ENCODE measurements at places on chromosomes 5 and 9.

GRCh38 chr5:79503794-79504495 lies 10.0 kb downstream of the HOMER1 start:
- no peak for DNase-seq

DNA sequence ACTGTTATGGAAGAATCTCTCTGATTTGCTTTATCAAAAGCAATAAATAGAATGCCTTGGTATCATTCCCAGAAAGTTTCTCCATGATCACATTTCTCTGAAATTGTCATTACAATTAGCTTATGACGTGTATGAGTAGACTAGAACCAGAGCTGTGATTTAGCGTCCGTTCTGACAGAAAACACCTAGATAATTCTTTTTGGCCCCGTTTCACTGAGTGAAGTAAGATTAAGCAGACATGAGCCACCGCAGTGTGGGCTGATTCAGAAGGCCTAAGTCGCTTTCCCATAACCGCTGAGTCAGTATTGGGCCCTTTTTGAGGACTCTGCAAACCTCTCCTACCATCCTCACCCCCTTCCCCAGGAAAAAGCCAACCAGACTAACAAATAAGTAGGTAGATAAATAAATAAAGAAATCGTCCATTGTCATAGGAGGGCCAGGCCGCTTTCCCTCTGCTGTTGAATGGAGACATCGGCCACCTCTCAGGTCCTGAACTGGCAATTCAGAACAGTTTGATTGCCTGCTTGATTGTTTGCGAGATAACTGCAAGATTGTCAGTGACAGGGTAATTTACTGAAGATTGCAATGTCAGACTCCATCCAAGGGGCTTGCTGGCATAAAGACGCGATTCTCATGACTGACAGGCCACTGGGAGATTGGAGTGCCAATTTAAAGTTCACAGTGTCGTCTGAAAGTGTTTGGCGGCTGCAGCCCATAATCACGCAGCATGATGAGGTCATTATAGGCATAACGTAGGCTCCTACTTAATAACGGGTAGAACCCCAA lies 105.0 kb upstream of the WWC1 start:
- no peak for DNase-seq

GRCh38 chr5:54018438-54018837 lies 291.9 kb downstream of the ARL15 start:
- no peak for DNase-seq

DNA sequence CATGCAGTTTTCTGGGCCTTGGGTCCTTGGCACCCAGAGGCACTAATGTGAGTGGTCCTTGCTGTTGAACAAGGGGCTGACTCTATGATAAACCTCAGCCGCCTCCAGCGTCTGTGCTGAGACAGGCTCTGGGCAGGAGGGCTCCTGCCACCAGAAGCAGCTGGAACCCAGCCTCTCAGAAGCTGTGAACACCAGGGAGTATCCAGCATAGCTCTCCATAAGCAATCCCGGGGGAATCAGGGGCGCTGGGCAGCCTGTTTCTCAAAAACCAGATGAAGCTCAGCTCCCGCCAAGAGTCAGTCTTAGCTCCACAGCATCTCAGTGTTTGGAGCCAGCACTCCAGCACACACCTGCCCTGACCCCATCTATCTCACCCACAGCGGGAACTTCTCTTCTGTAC lies 170.2 kb downstream of the HSPA4 start:
- no peak for DNase-seq

- no peak for DNase-seq
Measured at GRCh38 chr5:78591972-78592700, 56.4 kb downstream of the LHFPL2 start.

DNA sequence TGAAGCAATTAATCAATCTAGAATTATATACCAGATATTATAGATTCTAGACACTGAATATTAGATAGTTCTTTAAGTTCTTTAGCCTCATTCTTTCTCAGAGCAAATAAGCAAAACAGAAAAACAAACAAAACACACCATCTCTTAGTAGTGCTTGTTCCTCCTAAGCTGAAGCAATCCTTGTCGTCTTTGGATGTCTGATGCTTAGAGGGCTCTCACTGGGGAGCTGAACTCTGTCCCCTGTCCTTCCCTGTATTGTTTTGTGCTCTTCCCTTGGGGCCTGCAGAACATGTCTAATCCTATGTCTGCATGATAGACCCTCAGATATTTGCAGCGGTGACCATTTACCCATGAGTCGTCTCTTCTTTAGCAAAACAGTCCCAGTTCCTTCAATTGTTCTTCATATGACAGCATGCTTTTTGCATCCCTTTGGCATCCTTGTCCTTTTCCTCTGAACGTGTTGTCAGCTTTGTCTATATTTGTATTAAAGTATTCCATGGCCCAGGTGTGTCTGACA lies 114.3 kb downstream of the ARHGEF28 start:
- no peak for DNase-seq

GRCh38 chr9:124470726-124471125 lies 20.5 kb downstream of the ADGRD2 start:
- no peak for DNase-seq

DNA sequence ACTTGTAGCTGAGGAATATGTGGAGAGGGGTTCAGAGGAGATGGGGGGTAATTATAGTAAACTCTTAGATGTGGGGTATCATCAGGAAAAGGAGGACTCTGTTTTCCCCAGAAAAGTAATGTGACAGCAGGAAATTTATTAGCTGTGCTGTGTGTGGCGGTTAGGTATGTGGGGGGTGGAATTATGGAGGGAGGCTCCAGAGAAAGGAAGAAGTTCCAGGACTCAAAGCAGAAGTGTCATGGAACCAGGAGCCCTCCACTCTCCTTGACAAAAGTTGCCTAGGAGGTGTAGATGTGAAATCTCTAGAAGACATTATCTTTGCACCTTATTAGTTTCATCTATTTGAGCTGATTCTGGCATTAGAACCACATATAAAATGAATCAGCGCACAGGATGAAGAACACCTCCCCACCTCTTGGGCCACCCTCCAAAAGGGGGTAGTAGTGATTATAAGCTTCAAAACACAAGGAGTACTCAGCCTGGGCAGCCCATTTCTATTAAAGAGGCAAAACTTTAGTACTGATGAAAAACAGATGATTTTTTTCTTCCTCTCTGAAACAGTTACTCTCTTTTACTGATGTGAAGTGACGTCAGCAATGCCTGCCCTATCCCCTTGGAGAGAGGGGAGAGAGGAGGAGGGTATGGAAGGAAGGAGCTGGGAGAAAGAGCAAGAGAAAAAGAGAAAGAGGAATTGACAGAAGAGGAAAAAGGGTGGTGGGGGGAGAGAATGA lies 18.2 kb downstream of the NR2F1 start:
- no peak for DNase-seq

- no peak for DNase-seq
Measured at GRCh38 chr9:82695704-82696103, 367.2 kb downstream of the RASEF start.

DNA sequence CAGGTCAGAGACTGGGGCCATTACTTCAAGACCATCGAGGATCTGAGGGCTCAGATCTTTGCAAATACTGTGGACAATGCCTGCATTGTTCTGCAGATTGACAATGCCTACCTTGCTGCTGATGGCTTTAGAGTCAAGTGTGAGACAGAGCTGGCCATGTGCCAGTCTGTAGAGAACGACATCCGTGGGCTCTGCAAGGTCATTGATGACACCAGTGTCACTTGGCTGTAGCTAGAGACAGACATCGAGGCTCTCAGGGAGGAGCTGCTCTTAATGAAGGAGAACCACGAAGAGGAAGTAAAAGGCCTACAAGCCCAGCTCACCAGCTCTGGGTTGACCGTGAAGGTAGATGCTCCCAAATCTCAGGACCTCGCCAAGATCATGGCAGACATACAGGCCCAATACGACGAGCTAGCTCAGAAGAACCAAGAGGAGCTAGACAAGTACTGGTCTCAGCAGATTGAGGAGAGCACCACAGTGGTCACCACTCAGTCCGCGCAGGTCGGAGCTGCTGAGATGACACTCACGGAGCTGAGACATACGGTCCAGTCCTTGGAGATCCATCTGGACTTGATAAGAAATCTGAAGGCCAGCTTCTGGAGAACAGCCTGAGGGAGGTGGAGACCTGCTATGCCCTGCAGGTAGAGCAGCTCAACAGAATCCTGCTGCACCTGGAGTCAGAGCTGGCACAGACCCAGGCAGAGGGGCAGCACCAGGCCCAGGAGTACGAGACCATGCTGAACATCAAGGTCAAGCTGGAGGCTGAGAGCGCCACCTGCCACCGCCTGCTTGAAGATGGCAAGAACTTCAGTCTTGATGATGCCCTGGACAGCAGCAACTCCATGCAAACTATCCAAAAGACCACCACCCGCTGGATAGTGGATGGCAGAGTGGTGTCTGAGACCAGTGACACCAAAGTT lies 9.3 kb downstream of the NIPBL start:
- no peak for DNase-seq

GRCh38 chr9:93459432-93459847 lies 6.1 kb upstream of the FAM120AOS start:
- no peak for DNase-seq

DNA sequence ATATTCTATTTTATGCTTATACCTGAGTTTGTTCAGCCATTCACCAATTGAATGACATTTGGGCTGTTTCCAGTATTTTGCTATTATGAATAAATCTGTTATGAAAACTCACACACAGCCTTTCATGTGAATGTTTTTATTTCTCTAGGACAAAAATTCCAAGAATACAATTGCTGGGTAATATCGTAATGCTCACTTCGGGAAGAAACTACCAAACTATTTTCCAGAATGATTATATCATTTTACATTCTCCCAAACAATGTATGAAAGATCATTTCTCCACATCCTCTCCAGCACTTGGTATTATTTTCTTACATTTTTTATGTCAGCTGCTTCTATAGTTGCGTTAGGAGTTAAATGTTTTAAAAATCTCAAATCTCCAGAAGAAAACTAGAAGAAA lies 58.3 kb upstream of the LHFPL2 start:
- DNase-seq: no peak

- DNase-seq: no peak
Measured at GRCh38 chr9:111598733-111599091, 735 bp downstream of the PTGR1 start.

- no peak for DNase-seq
Measured at GRCh38 chr5:88085462-88085861, 183.2 kb downstream of the TMEM161B start.

Data from NCI-H187 (cell line).